Naive thymus-derived CD8-positive, alpha-beta T cell (primary cell): ENCODE measurements at places on chromosomes 1 and 21. TPM values are rescaled to one million over a fixed set of nuclear protein-coding genes. Genes with fewer than 3 reads are reported as not detected.

GRCh38 chr1:175514387-175514953 is 228.9 kb downstream of the TNR start:
- no peak for DNase-seq
- no peaks in the 10 kb centered on the region for H3K4me1 ChIP-seq
- H3K27ac ChIP-seq: no peak overlapping the region
- H3K36me3 ChIP-seq: no peaks in the 10 kb centered on the region
- H3K4me3 ChIP-seq: no peak overlapping the region

The PGBD5 gene
- total RNA-seq: not detected

DNA sequence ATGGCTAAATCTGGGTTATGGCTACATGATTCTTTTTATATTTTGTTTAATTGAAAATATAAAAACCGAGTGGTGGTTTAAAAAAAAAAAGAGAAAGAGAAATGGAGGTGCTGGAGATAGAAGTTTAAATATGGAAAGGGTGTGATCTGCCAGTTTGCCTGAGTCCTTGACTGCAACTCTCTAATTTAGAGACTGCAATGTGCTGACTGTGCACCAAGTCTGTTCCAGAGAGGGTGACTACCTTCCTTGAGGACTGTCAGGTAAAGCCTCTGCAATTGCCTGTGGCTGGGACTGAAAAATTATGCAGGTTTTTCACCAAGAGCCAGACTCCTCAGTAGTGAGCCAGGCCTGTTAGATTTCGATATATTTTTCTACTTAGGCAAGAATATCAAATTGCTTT is 1326.3 kb downstream of the BRINP3 start:
- H3K27ac ChIP-seq: no peak overlapping the region
- no peaks in the 10 kb centered on the region for H3K27me3 ChIP-seq
- no peak for DNase-seq
- no peaks in the 10 kb centered on the region for H3K36me3 ChIP-seq
- no peaks in the 10 kb centered on the region for H3K4me1 ChIP-seq

The WDR64 gene
- total RNA-seq: 0.69 TPM
